Activated CD4-positive, alpha-beta T cell treated with anti-CD3 and anti-CD28 coated beads, Interleukin-2, amount 50 U/mL, for 4 hours (primary cell): ENCODE measurements at places on chromosomes 11 and 22.

DNA sequence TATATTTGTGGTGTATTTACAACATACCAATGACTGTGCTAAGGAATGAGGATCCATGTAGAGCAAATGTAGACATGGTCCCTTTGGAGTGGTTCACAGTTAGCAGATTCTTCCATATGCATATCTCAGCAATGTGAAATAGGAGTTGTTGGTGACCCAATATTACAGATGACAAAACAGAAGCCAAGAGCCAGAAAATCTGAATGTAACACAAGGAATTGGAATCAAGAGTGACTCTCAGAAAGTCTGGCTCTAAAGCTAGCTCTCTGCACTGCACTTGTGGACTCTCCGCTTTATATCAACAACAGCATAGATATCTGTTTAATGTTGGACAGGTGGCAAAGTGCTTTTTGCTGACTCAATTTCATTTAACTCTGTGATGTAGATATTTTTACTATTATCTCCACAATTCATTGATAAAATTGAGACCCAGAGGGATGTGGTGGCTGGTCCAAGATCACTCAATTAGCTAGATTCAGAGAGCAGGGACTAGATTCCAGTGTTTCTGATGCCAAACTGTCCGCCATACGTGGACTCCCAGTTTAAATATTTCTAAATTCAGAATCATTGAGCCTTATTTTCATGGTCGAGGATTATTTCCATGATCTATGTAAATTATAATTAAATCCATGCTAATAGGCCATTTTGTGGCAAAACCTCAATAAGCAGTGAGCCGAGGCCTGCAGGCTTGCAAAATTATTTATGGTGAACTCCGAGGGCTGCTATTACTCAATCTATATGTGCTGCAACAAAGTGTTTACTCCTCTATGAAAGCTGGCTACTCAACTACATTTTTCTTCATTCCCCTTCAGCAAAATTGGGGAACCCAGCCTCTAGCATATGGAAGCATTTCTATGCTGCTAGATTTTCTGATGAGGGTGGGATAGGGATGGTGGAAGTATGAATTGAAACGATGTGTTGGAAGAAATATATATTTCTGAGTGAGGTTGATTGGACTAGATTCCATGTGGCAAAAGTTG, 21.1 kb upstream of the TENM4 start:
- DNase-seq = no peak

DNA sequence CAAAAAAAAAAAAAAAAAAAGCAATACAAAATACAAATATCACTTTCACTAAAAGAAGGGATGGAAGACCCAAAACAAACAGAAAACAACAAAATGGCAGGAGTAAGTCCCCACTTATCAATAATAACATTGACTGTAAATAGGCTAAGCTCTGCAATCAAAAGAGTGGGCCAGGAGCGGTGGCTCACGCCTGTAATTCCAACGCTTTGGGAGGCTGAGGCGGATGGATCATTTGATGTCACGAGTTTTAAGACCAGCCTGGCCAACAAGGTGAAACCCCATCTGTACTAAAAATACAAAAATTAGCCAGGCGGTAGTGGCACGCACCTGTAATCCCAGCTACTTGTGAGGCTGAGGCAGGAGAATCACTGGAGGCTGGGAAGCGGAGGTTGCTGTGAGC, 9.8 kb upstream of the PPP6R3 start:
- no peak for DNase-seq

DNA sequence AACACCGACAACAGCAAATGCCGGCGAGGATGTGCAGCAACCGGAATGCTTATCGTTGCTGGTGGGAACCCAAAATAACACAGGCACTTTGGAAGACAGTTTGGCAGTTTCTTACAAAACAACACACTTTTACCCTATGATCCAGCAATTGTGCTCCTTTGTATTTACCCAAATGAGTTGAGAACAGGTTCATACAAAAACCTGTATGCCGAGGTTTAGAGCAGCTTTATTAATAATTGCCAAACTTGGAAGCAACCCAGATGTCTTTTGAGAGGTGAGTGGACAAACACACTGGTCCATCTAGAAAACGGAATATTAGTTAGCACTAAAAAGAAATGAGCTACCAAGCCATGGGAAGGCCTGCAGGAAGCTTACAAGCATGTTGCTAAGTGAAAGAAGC, 118.9 kb downstream of the CTTN start:
- DNase-seq = no peak

DNA sequence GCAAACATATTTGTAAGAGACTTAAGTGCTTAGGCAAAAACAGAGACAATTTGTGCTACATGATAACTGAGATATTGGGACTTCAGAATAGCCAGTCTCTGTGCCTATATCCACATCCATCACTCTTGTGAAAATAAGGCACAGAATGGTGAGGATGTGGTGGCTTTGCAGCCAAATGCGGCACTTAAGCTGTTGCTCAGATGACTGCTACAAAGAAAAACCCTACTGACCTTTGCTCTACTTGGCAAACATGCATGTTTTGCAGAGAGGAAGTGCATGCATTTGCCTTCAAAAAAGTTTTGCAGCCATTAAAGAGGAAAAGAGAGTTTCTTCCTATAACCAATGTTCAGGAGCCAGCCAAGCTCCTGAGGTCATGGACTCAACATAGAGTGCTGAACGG, 675.0 kb upstream of the KIRREL3 start:
- DNase-seq = no peak

DNA sequence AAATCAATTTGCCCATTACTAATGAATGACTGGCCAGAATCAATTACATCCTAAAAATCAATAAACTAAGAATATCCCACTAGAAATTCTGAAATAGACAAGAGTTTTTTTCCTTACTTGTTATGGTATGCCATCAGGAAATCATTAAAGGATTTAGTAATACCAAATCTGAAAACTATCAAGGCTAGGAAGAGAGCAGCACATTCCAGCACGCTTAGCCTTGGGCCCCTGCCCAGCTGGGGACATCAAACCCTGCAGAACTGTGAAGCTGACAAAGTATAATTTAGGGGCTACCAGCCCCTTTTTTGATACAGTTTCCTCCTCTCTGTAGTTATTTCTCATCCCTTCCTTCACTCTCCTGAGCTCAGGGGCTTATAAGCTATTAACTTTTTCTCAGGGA, 247.8 kb upstream of the ZC3H12C start:
- DNase-seq = no peak

GRCh38 chr11:76795936-76796441, 12.8 kb downstream of the TSKU start:
- DNase-seq = no peak

DNA sequence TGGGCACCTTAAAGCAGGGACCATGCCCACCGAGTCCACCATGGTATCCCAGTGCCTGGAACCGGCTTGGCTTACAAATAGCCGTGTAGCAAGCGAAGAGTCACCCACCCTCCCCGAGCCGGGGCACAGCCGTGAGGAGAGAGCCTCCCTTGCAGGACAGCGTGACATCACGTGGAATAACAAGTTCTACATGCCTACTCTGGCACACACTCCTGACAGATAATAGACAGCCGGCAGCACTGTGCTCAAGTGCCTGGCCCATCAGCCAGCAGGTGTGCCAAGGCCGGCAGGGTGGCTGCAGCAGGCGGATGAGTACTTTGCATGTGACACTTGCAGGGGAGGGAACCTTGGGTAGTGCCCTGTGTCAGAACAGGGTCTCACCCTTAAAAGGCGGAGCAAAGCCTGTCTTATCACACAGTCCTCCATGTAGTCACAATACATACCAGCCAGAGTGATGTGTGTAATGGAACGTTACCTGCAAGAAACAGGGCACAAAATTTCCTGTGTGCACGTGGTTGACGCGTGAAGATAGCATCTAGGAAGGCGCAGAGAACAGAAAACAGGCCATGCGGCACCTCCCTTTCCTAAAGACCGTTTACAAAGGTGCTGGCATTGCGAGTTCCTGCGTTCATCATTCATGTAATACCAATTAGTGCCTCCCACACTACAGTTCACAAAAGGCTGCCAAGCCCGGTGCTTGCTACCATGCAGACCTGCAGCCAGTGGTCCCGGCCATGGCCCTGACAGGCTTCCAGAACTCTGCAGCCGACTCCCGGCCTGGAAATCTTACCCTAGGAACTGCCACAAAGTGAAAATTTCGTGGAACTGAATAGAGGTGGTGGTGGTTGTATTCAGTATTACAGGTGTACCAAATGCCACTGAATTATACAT, 16.4 kb downstream of the TOM1 start:
- DNase-seq = no peak

GRCh38 chr11:129960216-129961214, 42.1 kb downstream of the PRDM10 start:
- no peak for DNase-seq

GRCh38 chr11:111416231-111416960, 37.3 kb upstream of the POU2AF1 start:
- DNase-seq = no peak

- DNase-seq = peak; percentile 38
Observed at GRCh38 chr11:108592591-108593213, 866 bp downstream of the EXPH5 start.

GRCh38 chr22:20141186-20142077, 9.4 kb downstream of the CCDC188 start:
- no peak for DNase-seq

DNA sequence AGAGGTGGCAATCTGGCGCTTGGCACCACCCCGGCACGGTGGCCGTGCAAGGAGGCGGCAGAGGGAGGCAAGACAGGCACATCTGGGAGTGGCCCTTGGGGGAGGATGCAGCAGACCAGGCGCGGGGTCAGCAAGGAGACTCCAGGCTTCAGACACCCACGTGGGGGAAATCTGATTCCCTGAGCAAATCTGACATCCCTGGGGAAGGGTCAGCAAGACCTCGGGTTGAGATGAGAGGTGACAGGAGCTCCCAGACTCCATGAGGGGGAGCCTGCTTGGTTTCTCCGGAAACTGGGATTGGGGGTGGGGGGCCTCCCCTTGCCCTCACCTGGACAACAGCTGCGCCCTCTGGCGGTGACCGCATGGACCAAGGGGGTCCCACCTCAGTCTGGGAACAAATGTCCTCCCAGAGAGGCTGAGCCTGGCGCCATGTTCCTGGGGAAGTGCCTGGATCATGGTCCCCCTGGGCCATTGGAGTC, 4.0 kb upstream of the RCOR2 start:
- DNase-seq = no peak

DNA sequence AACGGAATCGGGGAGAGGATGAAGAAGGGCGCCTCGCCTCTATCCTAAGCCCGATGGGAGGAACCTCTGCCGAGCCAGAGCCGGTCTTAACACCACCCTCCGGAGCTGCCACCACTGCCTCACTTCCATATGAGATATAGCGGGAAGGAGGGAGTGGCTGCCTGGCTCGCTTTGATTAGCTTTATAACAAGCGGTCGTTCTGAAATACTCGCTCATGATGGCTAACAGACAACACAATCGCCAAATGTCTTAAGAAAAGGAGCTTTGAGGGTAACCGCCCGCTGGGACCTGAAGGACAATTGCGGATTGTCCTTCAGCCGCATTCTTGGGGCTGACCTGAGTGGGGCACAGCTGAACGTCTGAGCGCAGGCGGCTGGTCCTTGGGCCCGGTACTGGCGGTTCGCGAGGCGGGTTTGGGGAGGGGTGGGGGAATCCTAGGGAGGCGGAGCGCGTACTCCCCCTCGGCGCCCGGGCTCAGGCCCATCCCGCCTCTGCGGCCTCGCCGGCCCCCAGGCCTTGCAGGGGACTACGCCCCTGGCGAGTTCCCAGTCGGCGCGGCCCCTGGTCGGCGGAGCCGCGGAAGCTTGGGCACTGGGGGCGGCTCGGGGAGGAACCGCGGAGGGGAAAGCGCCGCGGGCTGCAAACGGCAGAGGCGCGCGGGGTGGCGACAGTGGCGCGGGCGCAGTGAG, at the start of gene PLAAT5:
Gene PLAAT5, minus strand, starts transcription at position 617 of the 689 bp plus-strand sequence. Its CDS starts 133 bp downstream, at position 484.
- DNase-seq = no peak

DNA sequence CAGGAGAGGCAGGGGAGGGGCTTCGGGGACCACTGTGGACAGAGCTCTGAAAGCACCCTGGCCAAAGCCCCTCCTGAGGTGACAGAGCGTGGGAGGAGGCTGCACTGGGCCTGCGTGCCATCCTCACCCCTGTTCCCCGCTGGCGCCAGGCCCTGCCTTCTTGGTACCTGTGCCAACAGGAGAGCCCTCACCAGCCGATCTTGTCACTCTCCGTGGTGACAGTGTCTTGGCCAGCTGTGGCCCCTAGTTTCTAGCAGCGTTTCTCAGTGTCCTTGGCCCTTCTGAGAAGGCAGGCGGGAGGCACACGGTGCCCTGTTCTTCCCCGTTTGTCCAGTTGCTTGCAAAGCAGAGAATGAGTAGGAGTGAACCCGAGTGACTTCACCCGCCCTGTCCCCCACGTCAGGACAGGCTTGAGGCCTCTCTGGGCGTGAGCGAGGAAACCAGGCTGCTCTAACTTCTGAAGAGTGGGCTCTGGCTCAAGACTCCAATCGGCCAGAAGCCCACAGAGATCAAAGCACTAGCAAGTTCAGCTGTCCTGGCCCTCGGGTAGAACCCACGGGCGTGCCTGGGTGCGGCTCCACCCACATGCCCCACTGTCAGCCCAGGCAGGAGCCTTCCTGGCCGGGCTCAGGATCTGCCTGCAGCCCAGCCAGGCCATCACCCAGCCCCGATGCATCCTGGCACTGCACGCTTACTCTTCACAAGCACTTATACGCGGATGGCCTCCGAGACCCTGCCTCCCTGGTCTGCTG, 60.2 kb upstream of the EMID1 start:
- DNase-seq = no peak

GRCh38 chr11:71446942-71447688, 1.1 kb downstream of the DHCR7 start:
- DNase-seq = no peak

DNA sequence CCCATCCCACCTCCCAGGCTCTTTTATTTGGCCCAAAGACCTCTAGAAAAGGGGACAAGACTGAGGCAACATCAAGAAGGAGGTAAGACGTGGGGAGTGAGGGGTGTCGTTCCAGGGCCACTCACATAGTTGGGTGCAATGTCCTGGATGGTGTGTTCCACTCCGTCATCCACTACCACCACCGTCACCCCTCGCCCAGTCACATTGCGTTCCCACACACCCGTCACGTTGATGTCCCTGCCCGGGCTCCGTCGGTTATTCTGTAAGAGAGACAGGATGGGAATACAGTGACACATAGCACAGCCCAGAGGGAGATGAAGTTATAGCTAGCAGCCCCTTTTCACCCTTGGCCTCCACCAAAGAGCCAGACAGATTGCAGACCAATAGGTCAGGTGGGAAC, 3.8 kb downstream of the PCSK7 start:
- no peak for DNase-seq

DNA sequence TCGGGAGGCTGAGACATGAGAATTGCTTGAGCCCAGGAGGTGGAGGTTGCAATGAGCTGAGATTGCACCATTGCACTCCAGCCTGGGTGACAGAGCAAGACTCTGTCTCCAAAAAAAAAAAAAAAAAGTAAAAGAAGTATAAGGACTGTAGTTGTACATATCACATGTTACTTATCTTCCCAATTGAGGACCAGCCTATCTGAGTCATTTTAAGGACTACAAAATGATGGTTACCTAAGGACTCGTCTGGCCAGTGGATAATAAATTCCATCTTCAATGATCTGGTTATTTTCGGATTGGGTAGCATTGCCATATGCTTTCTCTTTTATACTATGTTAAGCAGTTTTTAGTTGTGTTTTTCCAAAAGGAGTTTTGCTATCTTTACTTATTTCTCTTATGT, 55.3 kb downstream of the PPFIA1 start:
- DNase-seq = no peak
